ENCODE measurements at places on chromosomes 4 and X.

DNA sequence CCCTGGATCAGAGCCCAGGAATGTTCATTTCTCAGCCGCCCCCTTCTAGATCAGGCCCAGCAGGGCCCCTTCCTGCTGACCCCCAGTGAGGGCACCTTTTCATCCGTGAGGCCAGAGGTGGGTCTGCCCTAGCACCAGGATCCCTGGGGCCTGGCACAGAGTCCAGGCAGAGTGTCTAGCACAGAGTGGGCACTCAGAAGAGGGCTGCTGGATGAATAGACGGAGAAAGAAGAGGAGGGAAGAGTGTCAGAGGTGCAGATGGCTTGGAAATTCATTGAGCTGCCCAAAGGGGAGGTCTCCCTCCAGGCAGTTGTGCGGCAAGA, 106.5 kb downstream of the CPZ start:
- no peak for DNase-seq

- no peak for DNase-seq
These were observed 166.5 kb downstream of the PJA1 start for GRCh38 chrX:68998716-68999115.

DNA sequence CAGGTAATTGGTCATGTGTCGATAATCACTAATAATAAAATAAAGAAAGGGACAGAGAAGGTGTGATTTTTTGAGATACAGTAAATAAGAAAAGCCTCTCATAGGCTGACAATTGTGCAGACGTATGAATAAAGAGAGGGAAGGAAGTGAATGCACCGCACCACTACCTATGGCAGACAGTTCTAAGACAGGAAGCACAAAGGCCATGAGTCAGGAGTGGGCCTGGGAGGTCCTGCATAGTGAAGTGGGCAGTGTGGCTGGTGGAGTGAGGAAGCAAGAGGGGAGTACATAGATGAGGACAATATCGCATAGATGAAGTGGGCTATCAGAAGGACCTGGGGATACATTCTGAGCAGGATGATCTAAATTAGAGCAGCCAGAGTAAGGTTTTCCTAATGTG, 75.6 kb downstream of the BMP3 start:
- DNase-seq: no peak

DNA sequence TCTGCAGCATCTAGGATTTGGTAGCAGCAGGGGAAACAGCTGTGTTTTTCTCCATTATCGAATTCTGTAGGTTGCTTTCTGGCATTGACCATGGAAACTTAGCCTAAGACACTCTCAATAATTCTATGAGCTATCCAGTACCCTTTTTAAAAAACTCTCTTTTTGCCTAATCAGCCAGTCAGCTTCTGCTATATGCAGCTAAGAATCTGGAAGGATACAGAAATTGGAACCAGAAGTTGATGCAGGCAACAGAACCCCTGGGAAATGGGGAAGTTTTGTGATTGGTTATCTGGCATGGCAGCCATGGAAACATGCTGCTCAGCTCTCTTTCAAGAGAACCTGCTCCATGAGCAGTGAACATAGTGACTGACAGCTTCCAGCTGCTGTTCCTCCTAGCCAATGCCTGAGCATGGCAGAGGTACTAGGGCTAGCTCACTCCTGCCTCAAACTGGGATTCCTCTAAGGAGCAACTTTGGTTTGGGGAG, 417.6 kb upstream of the MAOA start:
- no peak for DNase-seq

GRCh38 chr4:170729897-170730296, 640.1 kb upstream of the AADAT start:
- no peak for DNase-seq

DNA sequence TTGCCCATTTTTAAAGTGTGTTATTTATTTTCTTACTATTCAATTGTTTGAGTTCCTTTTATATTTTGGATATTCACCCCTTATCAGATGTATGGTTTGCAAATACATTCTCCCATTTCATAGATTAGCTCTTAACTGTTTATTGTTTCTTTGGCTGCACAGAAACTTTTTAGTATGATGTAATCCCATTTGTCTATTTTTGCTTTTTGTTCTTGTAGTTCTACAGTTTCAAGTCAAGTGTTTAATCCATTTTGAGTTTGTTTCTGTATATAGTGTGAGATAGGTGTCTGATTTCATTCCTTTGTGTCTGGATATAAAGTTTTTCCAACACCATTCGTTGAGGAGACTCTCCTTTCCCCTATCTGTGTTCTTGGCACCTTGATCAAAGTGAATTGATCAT, 97.4 kb upstream of the CAMK2D start:
- no peak for DNase-seq

DNA sequence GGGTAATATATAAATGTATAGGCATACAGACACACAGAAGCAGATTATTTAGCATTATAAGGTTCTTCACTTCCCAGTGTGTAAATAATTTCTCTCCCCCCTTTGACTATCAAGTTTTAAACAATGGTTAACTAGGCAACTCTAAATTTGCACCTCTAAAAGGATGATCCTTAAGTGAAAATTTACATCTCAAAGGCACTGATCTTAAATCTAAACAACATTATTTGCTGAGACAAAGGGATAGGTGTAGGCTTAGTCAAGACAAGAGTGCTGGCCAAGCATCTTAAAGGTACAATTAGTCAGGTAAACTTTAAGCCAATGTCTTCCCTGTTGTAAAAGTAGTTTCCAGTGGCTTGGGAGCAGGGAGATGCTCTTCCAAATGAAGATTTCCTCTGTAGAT, 33.0 kb downstream of the NLRP2B start:
- DNase-seq: no peak

- no peak for DNase-seq
These were observed 36.4 kb downstream of the MAP7D2 start for GRCh38 chrX:20080277-20080676.

DNA sequence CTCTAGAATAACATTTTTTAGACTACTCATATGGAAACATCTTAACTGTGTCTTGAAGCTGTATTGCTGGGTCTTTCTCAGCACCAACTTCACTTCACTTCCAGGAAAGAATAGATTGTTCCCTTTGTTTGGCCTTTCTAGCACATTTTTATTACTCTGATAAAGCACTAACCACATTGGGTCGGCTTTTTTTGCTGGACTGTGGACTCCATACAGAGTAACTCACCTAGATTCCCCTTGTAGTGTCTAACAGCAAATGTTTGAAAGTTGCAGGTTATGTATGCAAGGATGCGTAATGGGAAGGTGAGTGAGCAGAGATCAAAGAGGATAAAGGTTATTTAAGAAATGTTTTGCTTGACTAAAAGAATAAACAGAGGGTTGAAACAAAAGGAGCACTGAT, 101.2 kb downstream of the MMRN1 start:
- DNase-seq: no peak

- no peak for DNase-seq
These were observed 42.5 kb upstream of the ZNF157 start for GRCh38 chrX:47327902-47328301.
